ENCODE measurements at places on chromosomes 3 and 15.
A peak's percentile ranks its signal among the peaks of the same experiment; 100 is the strongest.

GRCh38 chr3:186921578-186921977 is 8.7 kb upstream of the ST6GAL1 start:
- no peak for DNase-seq

- DNase-seq: no peak
These were observed 109.6 kb upstream of the TMCO5A start for GRCh38 chr15:37824717-37825382.

DNA sequence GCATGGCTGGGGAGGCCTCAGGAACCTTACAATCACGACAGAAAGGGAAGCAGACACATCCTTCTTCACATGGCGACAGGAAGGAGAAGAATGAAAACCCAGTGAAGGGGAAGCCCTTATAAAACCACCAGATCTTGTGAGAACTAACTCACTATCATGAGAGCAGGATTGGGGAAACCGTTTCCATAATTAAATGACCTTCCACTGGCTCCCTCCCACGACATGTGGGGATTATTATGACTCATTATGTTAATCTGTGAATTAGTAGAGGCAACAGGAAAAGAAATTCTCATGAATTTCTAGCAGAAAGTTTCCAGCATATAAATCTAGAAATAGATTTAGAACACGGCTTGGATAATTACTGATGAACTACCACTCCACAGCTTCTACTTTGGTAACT is 937.3 kb downstream of the ROBO1 start:
- DNase-seq: no peak

GRCh38 chr3:170714562-170715535 is 129.0 kb upstream of the SLC7A14 start:
- DNase-seq: no peak

DNA sequence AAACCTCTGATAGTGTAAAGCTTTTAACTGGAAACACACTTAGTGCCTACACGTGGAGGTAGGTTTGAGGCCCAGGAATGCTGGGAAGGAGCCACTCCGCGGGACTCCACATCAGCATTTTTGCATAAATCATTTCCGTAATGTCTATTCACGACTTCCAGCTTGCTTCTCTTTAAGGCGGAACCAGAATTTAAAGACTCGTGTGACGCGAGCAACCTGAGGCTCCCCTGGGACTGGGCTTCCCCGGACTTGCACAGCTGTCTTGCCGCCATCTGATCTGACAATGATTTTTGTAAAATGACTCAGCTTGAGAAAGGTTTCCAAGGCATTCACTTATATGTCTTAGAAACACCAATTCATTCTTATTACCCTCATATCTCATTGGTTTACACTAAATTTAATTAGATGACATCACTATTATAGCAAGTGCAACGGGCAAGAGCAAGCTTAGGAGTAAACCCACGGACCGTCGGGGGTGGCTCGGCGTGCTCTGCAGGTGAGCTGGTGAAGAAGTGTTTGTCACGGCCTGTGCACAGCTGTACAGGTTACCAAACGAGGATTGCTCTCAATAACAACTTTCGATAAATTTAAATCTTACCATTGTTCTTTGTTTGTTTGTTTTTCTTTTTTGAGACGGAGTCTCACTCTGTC is 95.2 kb downstream of the CHSY1 start:
- peak; percentile 61 for DNase-seq

GRCh38 chr15:67708500-67708899 is 116.8 kb upstream of the SKOR1 start:
- DNase-seq: no peak

- no peak for DNase-seq
These were observed 59.1 kb upstream of the PSMD6 start for GRCh38 chr3:64082411-64082810.

- DNase-seq: no peak
These were observed 93.5 kb downstream of the SERPINI1 start for GRCh38 chr3:167829071-167829470.

- DNase-seq: no peak
These were observed 4.4 kb upstream of the ATOSA start for GRCh38 chr15:52683580-52683979.

GRCh38 chr15:100787567-100788417 is 91.8 kb upstream of the ALDH1A3 start:
- DNase-seq: no peak

GRCh38 chr3:65851827-65852226 is 186.9 kb downstream of the MAGI1 start:
- no peak for DNase-seq

- no peak for DNase-seq
These were observed 123.4 kb upstream of the MEF2A start for GRCh38 chr15:99442252-99442897.

- DNase-seq: no peak
These were observed 76.2 kb downstream of the IGF1R start for GRCh38 chr15:98724494-98724893.

- no peak for DNase-seq
These were observed 11.4 kb downstream of the CCDC14 start for GRCh38 chr3:123949641-123950040.

GRCh38 chr3:30644615-30645014 is 38.2 kb downstream of the TGFBR2 start:
- peak; percentile 51 for DNase-seq

- no peak for DNase-seq
These were observed 37.2 kb downstream of the TIMP4 start for GRCh38 chr3:12121466-12121865.

- no peak for DNase-seq
These were observed 59.9 kb downstream of the SLC6A11 start for GRCh38 chr3:10875914-10876313.

DNA sequence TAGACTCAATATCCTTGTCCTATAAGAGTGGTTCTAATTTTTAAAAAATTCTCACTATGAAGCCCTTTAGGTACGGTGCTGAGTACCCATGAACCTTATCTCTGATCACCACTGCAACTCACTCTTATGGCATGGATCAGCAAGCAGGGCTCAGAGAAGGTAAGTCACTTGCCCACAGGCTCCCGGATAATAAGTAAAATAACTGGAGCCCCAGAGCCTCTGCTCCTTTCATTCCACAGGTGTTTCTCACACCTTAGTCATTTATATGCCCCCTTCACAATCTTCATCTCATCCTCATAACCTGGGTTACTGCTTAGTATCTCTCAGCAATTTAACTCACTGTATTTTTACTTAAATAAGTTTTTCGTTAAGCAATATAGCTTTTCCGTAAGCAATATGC is 28.4 kb upstream of the AKAP13 start:
- DNase-seq: no peak

- DNase-seq: no peak
These were observed 125.8 kb upstream of the MRPS22 start for GRCh38 chr3:139218046-139218445.

GRCh38 chr3:147141516-147142288 is 264.6 kb downstream of the ZIC4 start:
- DNase-seq: no peak

DNA sequence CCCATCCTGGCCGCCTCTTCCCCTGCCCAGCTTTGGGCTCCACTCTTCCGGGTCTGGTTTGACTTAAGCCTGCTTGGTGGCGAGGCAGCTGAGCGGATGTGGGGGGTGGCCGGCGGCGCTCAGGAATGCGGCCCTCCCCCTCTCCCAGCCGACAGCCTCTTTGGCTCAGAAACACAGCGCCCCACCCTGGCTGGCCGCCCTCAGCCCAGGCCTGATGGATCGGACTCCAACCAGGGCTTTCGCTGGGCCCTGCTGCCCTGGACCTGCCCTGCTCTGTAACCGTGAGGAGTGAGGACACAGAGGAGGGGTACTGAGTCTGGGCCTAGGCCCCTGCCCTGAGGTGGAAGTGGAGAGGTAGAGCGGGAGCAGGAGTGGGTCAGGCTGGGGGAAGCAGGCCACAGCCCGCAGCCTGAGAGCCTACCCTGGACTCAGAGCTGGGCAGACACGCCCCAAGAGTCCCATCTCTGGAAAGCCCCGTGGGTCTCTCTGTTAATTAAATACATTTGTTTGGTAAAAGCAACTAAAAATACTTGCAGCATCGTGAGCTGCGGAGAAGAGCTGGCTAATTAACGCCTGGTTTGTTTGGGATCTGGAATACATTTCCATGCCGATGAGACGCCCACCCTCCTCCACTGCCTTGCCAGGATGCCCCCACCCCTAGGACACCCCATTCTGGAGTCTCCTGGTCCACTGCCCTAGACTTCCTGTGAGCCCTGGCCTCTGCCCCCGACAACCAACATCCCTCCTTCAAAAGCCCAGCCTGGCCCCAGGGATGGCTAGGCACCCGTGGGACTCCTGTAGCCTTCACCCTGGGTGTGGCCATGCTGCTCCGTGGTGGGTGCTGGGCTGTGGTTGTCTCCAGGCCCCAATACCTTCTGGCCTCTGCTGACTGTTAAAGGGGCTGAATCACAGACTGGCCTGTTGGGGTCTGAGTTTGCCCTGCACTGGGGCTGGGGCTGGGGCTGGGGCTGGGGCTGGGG is 19.6 kb downstream of the PLXNA1 start:
- no peak for DNase-seq

DNA sequence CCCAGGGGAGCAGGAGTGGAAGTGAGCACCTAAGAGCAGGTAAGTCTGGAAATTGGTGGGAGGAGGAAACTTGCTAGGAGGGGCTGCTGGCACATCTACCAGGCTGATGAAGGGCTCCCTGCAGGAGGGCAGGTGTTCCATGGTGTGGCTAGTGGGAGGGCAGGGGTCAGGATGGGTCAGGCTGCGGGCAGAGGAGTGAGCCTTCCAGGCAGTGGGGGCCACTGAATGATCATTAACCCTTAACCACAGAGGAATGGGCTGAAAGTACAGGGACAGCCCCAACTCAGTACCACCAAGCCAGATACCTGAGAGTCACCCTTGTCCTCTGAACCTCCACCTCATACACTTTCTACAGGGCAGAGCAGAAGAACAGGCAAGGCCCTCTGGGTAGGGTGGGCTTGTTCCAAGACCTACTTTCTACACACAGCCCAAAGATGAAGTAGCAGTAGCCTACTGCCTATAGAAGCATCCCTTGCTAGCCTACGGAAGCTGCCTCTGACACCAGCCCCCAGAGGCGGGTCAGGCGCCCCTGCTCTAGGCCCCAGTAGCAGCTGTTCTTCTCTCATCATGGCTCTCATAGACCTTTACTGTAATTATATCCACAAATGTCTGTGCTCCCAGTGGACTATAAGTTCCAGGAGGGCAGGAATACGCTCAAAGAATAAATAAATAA is 4.6 kb downstream of the RAB6B start:
- DNase-seq: no peak

DNA sequence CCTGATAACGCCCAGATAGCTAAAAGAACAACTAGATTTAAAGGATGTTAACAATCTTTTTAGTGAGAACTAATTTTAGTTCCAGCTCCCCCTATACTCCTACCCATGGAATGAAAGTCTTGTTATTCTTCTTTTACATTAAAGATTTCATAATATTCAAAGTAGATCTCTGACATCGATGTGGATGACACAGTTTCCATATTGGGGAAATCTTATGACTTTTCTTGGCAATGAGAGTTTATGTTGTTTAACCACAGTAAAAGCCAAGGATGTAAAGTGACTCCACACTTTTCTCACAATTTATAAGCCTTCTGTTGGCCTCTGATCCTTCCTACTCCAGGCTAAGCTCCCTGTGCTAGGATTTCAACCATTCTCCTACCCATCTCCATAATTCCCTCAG is 332.6 kb upstream of the KCNMB2 start:
- DNase-seq: no peak

- DNase-seq: no peak
These were observed 269.7 kb upstream of the ATP10A start for GRCh38 chr15:26132811-26133210.

DNA sequence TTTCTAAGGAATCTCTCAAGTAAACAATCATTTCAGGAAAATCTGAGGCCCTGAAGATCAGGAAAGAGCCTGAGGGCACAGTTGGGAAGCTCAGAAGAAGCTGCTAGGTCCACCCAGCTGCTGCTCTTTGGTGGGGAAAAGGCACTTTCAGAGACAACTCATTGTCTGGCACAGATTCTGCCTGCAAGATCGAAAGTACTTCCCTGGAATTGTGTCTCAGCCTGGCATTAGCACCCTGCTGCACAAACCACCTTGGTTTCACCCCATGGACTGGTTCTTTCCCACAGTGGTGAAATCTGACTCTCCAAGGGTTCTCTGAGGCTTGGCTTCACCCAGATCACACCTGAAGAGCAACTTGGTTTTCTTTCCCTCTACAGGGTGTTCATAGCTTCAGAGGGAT is 18.7 kb downstream of the THRB start:
- DNase-seq: no peak

- DNase-seq: peak; percentile 84
These were observed 6.4 kb downstream of the CELSR3 start for GRCh38 chr3:48656061-48656840.

GRCh38 chr3:171845481-171846284 is 2.5 kb downstream of the TMEM212 start:
- DNase-seq: no peak

DNA sequence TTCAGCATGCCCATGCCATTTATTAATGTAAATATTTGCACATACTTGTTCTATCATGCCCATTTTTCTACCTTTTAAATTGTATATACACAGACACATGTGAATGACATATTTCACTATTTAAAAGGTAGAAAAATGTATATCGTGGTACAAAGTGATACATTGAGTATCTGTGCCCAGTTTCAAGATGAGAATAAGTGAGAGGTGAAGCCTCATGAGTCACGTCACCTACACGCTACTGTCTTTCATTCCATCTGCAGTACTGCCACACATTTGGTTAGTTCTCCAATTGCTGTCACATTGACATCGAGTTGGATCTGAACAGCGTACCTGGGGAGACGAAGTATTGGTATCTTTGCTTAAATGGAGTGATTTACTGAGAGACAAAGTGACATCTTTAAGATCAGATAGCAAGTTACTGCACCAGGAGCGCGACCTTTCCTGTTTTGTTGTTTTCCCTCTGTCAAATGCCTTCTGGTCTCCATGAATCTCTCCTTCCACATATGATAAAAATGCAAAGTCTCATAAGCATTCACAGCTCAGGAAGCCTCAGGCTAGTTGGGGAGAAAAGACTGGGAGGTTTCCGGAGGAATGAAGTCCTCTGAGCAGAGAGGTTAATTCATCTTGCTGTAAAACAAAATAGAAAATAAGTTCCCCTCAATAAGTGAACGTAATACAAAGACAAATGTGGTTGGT is 12.0 kb downstream of the GREM1 start:
- DNase-seq: no peak

DNA sequence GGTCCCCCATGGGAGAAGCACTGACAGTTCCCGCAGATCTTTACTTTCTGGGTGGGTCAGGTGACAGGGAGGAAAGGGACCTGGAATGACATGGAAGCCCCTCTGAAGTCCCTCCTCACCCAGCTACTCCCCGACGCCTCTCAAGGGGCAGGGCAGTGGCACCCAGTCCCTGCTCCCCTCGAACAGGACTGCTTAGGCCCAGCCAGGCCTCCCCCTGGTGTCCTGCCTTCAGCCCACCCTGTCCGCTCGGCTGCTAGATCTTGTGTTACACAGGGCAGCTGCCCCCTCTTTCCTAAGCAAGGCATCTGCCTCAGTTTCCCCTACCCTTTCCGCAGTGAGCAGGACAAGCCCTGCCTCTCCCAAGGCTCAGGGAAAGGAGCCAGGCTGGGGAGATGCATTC is 226.5 kb downstream of the XXYLT1 start:
- DNase-seq: no peak

DNA sequence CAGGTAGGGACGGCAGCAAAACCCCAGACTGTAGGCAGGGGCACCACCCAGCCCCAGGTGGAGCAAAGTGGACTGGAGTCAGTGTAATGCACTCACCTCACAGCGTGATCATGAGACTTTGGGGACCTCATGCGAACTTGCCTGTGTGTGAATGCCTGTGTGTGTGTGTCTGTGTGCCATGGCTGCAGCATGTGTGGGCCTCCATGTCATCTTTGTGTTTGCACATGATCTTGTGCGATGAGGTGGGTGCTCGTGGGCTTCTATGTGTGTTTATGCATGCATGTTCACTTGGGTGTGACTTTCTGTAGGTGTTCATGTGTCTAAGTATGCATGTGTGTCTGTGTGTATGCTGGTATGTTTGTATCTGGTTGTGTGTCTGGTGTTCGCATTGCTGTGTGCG is 41.2 kb upstream of the ADPGK start:
- DNase-seq: no peak
